Activated CD8-positive, alpha-beta T cell treated with anti-CD3 and anti-CD28 coated beads, Interleukin-2, amount 10 ng/mL, durations not matched to agents 7 days and 5 days (primary cell): ENCODE measurements at places on chromosomes 13 and 19.
A peak's percentile ranks its signal among the peaks of the same experiment; 100 is the strongest.

DNA sequence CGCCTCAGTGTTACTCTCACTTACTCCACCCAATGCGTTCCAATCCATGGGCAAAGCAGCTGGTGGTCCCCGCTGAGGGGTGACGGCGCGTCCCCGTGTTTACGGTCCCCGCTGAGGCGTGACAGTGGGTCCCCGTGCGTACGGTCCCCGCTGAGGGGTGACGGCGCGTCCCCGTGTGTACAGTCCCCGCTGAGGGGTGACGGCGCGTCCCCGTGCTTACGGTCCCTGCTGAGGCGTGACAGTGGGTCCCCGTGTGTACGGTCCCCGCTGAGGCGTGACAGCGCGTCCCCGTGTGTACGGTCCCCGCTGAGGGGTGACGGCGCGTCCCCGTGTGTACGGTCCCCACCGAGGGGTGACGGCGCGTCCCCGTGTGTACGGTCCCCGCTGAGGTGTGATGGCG, 19.5 kb downstream of the CFAP97D2 start:
- no peak overlapping the region for H3K4me3 ChIP-seq
- H3K27me3 ChIP-seq = peaks cover 3% of the 10 kb centered on the region
- H3K27ac ChIP-seq = no peak overlapping the region
- H3K4me1 ChIP-seq = peaks cover 19% of the 10 kb centered on the region
- no peak for DNase-seq

- H3K4me1 ChIP-seq = peaks cover 12% of the 10 kb centered on the region
- H3K36me3 ChIP-seq = no peaks in the 10 kb centered on the region
- peaks cover 10% of the 10 kb centered on the region for H3K27me3 ChIP-seq
These were observed 8.7 kb upstream of the SBNO2 start for GRCh38 chr19:1182727-1183126.

- H3K27ac ChIP-seq = no peak overlapping the region
- H3K36me3 ChIP-seq = no peaks in the 10 kb centered on the region
- no peaks in the 10 kb centered on the region for H3K4me1 ChIP-seq
- H3K4me3 ChIP-seq = no peak overlapping the region
- no peak for DNase-seq
- no peaks in the 10 kb centered on the region for H3K27me3 ChIP-seq
These were observed 29.7 kb upstream of the FREM2 start for GRCh38 chr13:38657191-38657590.

DNA sequence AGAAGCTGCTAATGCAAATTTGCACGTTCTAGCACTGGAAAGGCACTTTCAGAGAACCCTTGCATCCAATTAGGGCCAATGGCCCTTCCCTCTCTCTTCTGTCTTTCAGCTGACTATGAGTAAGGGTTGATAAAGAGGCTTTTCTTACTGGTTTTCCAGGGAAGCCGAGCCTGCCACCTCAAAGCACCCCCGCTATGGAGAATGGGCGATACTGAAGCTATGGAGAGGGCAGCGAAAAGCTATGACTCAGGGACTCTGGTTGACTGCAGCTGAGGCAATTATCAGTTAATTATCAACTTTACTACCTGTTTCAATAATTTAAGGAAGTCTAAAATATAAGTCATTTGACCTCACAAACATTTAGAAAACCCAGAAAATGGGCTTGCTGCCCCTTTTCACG, 115.8 kb downstream of the TRPC4 start:
- no peak overlapping the region for H3K4me3 ChIP-seq
- H3K36me3 ChIP-seq = no peaks in the 10 kb centered on the region
- DNase-seq = no peak
- no peaks in the 10 kb centered on the region for H3K4me1 ChIP-seq

DNA sequence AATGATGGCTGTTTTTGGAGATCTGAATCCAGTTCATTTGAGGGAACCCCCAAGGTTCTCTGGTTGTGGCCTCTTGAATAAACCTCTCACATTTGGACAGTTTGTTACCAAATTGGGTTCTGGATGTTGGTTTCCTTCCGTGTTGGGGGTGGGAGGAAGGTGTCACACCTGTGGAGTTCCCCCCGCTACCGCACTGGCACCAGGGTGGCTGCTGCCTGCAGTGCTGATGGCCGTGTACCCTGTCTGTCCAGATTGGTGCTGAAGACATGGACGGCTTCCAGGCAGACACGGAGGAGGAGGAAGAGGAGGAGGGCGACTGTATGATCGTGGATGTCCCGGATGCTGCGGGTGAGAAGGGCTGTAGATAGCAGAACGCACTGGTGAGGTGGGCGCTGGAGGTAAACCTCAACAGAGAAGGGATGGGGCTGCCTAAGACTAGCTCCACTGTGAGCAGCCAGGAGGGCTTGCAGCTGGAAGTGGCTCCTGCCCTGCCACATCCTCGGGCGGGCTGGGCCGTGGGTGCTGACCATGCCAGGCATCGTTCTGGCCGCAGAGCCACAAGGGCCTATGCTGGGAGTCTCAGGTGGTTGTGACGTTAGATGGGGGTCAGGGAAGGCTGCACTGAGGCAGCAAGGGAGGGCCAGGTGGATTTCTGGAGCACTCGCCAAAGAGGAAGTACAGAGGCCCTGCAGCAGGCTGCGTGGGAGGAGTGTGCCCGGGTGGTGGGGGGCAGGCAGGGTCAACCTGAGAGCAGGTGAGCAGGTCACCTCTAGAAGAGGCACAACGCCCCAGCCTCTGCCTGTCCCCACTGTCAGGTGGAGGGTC, 15.4 kb downstream of the UBXN6 start:
- peaks cover 36% of the 10 kb centered on the region for H3K36me3 ChIP-seq
- no peaks in the 10 kb centered on the region for H3K4me1 ChIP-seq
- no peak for DNase-seq
- no peak overlapping the region for H3K27ac ChIP-seq

GRCh38 chr19:53091413-53092254, 11.6 kb downstream of the ZNF160 start:
- DNase-seq = no peak
- H3K27ac ChIP-seq = no peak overlapping the region
- no peaks in the 10 kb centered on the region for H3K27me3 ChIP-seq

DNA sequence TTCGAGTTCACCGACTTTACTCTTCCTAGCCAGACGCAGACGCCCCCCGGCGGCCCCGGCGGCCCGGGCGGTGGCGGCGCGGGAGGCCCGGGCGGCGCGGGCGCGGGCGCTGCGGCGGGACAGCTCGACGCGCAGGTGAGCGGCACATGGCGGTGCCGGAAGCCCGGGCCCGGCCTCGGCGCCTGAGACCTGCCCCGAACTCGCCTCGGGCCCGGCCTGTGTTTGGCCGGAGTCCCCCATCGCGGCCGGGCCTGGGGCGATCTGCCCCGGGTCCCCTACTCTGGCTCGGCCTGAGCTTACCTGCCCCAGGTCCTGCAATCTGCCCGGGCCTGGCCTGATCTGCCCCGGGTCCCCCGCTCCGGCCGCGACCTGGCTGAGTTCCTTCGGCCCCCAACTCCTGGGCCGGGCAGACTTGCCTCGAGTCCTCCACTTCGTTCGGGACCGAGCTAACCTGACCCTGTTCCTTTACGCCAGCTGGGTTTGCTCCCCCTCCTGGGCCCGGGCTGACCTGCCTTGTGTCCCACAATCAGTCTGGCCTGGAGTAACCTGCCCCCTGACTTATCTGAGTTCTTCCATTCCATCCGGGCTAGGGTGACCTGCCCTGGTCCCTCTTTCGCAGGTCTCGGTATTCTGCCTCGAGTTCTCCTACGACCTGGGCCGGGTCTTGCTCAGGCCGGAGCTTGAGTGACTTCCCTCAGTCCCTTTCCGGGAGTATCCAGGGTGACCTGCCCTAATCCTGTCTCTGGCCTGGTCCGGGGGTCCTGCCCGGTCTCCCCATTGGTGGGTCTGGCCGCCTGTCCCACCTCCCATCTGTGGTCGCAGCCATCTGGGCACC, 764 bp downstream of the UPF1 start:
- H3K4me3 ChIP-seq = peak overlapping the region; percentile 96
- H3K27ac ChIP-seq = peak overlapping the region; percentile 89
- H3K4me1 ChIP-seq = peaks cover 43% of the 10 kb centered on the region

GRCh38 chr13:24104723-24105122, 55.8 kb upstream of the SPATA13 start:
- H3K4me3 ChIP-seq = no peak overlapping the region
- H3K36me3 ChIP-seq = no peaks in the 10 kb centered on the region
- DNase-seq = no peak
- no peaks in the 10 kb centered on the region for H3K4me1 ChIP-seq
- peaks cover 22% of the 10 kb centered on the region for H3K27me3 ChIP-seq
- no peak overlapping the region for H3K27ac ChIP-seq

GRCh38 chr13:51122868-51123566, 11.9 kb upstream of the C13orf42 start:
- peaks cover 11% of the 10 kb centered on the region for H3K4me1 ChIP-seq
- peaks cover 16% of the 10 kb centered on the region for H3K27me3 ChIP-seq

- peaks cover 4% of the 10 kb centered on the region for H3K4me1 ChIP-seq
- H3K27ac ChIP-seq = no peak overlapping the region
- H3K27me3 ChIP-seq = peaks cover 16% of the 10 kb centered on the region
- no peak overlapping the region for H3K4me3 ChIP-seq
- no peak for DNase-seq
These were observed 46.1 kb upstream of the ZNF780A start for GRCh38 chr19:40136818-40137217.

DNA sequence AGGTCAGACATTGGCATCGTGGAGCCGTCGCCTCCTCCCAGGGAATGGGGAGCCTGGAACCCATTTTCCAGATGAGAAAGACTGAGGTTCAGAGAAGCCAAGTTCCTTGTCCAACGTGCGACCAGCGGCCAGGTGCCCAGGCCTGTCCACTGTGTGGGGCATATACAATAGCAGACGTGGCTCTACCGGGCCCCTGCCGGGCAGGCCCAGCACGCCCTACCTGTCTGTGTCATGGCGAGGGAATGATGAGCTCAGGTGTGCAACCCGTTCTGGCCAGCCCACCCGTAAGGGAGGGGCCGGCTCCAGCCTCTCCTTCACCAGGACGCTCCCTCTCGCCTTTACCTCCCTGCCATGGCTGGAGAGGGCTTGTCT, 837 bp downstream of the GNA15 start:
- DNase-seq = no peak
- H3K27me3 ChIP-seq = no peaks in the 10 kb centered on the region
- peaks cover 19% of the 10 kb centered on the region for H3K36me3 ChIP-seq
- H3K4me1 ChIP-seq = peaks cover 55% of the 10 kb centered on the region

DNA sequence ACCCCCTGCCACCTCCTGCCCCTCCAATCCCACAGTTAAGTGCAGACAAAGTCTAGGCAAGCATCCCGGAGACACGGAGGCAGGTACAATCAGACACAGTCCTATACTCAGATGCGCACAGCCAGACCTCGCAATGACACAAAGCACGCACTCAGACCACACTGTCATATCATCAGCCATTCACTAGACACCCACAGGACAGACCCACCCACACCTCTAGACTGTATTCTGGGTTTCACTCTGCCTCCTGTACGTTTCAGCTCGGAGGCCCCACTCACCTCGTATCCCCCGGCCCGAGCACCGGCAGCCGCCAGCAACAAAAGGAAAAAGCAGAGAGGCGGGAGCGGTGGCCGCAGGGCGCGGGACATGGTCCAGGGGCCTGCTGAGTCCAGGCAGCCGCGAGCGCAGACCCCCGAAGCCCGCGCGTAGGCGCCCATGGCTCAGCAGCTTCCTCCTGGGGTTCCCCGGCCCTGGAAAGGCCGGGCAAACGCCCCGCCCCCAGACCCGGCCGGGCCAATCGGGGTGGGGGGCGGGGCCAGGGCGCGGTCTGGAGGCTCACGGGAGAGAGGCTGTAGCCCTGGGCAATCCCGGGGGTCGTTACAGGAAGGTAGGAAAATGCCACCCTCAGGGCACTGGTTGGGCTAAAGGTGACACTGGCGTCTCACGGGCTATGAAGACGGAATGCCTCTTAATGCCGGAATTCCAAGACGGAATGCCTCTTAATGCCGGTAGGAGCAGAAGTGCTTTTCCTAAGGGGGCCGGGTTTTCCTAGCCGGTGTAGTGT, at the start of the genes MAN2B1 and WDR83:
Gene MAN2B1, minus strand, starts transcription at position 478 of the 784 bp plus-strand sequence. Its CDS starts 41 bp downstream, at position 437.
Gene WDR83, plus strand, starts transcription at position 543 of the 784 bp plus-strand sequence. CDS start 2,984 bp downstream, outside the sequence.
- H3K4me1 ChIP-seq = peaks cover 51% of the 10 kb centered on the region
- H3K36me3 ChIP-seq = peaks cover 40% of the 10 kb centered on the region
- DNase-seq = peak; percentile 79
- H3K27me3 ChIP-seq = no peaks in the 10 kb centered on the region
- peak within 1 kb of the TSS; percentile 78 for H3K27ac ChIP-seq
- peak within 1 kb of the TSS; percentile 86 for H3K4me3 ChIP-seq

- peaks cover 26% of the 10 kb centered on the region for H3K36me3 ChIP-seq
- H3K27ac ChIP-seq = no peak overlapping the region
- peaks cover 67% of the 10 kb centered on the region for H3K27me3 ChIP-seq
- no peak overlapping the region for H3K4me3 ChIP-seq
These were observed 335 bp upstream of the SOX1 start for GRCh38 chr13:112066624-112067004.

GRCh38 chr13:109251956-109252355, 534.4 kb downstream of the IRS2 start:
- no peaks in the 10 kb centered on the region for H3K36me3 ChIP-seq
- H3K4me1 ChIP-seq = no peaks in the 10 kb centered on the region
- H3K27me3 ChIP-seq = no peaks in the 10 kb centered on the region
- DNase-seq = no peak
- H3K4me3 ChIP-seq = no peak overlapping the region
- no peak overlapping the region for H3K27ac ChIP-seq

DNA sequence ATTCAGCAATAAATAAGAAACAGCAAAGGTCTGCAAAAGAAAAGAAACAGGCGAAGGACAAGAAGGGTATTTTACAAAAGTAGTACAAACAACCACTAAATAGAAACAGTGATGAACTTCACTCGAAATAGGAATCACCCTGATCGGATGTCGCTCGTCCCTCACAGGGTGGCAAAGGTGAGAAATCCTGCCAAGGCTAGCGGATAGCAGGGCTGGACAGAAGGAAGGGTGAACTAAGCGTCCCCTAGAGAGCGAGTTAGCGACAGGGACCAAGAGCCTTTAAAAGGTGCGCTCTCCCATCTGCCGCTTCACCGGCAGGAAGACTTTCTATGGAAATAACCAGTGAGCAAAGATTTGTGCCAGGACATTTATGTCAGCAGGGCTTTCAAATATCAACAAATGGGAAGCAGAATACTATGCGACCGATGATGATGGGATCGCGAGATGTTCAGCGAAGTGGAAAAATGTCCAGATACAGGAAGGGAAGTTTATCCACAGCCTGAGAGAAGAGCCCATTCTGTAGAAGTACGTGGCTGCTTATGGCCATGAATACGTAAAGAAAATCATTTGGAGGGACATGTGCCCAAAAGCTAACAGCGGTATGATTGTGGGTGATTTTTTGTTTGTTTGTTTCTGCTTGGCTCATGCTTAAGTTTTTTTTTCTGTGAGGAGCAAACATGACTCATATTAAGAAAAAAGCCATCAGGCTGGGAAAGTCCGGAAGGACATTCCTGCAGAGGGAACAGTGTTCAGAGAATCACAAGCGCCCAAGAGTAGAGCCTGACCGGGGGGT, 18.9 kb downstream of the ELAVL1 start:
- H3K4me1 ChIP-seq = no peaks in the 10 kb centered on the region
- H3K36me3 ChIP-seq = peaks cover 45% of the 10 kb centered on the region
- no peak for DNase-seq
- H3K27ac ChIP-seq = no peak overlapping the region
- no peak overlapping the region for H3K4me3 ChIP-seq

- H3K27ac ChIP-seq = no peak overlapping the region
- H3K4me3 ChIP-seq = no peak overlapping the region
- peaks cover 19% of the 10 kb centered on the region for H3K36me3 ChIP-seq
- H3K4me1 ChIP-seq = peaks cover 4% of the 10 kb centered on the region
- H3K27me3 ChIP-seq = no peaks in the 10 kb centered on the region
These were observed 46.9 kb downstream of the PAN3 start for GRCh38 chr13:28185256-28185655.

- peak overlapping the region; percentile 85 for H3K4me3 ChIP-seq
- H3K27ac ChIP-seq = peak overlapping the region; percentile 84
- DNase-seq = peak; percentile 44
These were observed 546 bp downstream of the UBXN6 start for GRCh38 chr19:4456843-4457653.

- no peak overlapping the region for H3K27ac ChIP-seq
- H3K4me3 ChIP-seq = no peak overlapping the region
- no peaks in the 10 kb centered on the region for H3K4me1 ChIP-seq
- DNase-seq = no peak
- no peaks in the 10 kb centered on the region for H3K36me3 ChIP-seq
These were observed 671.5 kb upstream of the PCDH20 start for GRCh38 chr13:62087124-62087523.
